ENCODE measurements at places on chromosomes 7 and 10. TPM values are rescaled to one million over a fixed set of nuclear protein-coding genes. Genes with fewer than 3 reads are reported as not detected.

FGF8 gene
- total RNA-seq: not detected

VIM gene
- 7,111 TPM for total RNA-seq

CLCN1 gene
- total RNA-seq: not detected

GIMAP7 gene
- 1.8 TPM for total RNA-seq

Data from aortic smooth muscle cell (primary cell).